ENCODE measurements at places on chromosomes 7 and 10. TPM values are rescaled to one million over a fixed set of nuclear protein-coding genes. Genes with fewer than 3 reads are reported as not detected.

- H3K27ac ChIP-seq, result no peak within 1 kb of the TSS
- H3K4me3 ChIP-seq, result no peak within 1 kb of the TSS
- DNase-seq, result no peak
Measured at GRCh38 chr7:75813781-75814236, at the start of gene CCL24. Gene CCL24 (minus strand): TSS chr7:75813806. CDS start chr7:75813715, 91 bp downstream.

- H3K4me3 ChIP-seq, result no peak overlapping the region
- no peaks in the 10 kb centered on the region for H3K27me3 ChIP-seq
- DNase-seq, result no peak
Measured at GRCh38 chr10:74753442-74754211, 72.8 kb upstream of the KAT6B start.

DNA sequence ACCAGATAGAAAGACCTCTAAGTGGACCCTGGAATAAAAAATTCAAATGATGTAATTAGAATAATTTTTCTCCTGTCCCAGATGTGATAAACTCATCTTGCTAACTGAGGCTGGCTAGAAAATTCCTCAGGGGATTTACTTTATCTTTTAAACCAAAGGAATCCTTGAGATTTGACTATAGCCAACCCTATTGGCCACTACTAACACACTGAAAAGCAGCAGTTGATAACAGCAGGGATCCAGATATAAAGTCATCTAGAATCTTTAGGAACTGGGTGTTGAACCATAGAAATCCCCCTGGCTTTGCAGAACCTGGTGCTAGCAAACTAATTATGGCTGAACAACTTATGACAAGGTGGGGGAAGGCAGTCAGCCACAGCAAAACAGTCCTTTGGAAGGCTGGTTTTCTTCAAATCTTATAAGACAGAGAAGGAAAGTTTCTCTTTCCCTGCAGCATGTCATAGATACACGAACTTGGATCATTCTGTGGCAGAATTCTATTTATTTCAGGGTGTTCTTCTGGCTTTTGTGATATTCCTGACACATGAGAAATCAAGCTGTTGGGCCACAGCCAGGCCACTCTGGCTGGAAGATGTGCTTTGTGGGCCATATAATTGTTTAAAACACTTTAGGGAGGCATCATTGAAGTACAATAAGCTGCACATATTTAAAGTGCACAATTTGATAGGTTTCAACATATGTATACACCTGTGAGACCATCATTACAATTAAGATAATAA is 643.6 kb downstream of the SORCS3 start:
- no peaks in the 10 kb centered on the region for H3K4me1 ChIP-seq
- no peak overlapping the region for H3K27ac ChIP-seq
- H3K4me3 ChIP-seq, result no peak overlapping the region
- no peak for DNase-seq
- H3K27me3 ChIP-seq, result no peaks in the 10 kb centered on the region

GRCh38 chr10:43105956-43106229 is 29.0 kb downstream of the RET start:
- peak overlapping the region; percentile 31 for H3K27ac ChIP-seq
- peaks cover 25% of the 10 kb centered on the region for H3K27me3 ChIP-seq
- H3K36me3 ChIP-seq, result no peaks in the 10 kb centered on the region
- H3K4me3 ChIP-seq, result no peak overlapping the region

- H3K4me1 ChIP-seq, result no peaks in the 10 kb centered on the region
- H3K4me3 ChIP-seq, result no peak overlapping the region
- no peaks in the 10 kb centered on the region for H3K27me3 ChIP-seq
- DNase-seq, result no peak
- no peaks in the 10 kb centered on the region for H3K36me3 ChIP-seq
Measured at GRCh38 chr7:98669329-98670000, 52.4 kb downstream of the NPTX2 start.

DGKI gene
- 2.2 TPM for total RNA-seq

DNA sequence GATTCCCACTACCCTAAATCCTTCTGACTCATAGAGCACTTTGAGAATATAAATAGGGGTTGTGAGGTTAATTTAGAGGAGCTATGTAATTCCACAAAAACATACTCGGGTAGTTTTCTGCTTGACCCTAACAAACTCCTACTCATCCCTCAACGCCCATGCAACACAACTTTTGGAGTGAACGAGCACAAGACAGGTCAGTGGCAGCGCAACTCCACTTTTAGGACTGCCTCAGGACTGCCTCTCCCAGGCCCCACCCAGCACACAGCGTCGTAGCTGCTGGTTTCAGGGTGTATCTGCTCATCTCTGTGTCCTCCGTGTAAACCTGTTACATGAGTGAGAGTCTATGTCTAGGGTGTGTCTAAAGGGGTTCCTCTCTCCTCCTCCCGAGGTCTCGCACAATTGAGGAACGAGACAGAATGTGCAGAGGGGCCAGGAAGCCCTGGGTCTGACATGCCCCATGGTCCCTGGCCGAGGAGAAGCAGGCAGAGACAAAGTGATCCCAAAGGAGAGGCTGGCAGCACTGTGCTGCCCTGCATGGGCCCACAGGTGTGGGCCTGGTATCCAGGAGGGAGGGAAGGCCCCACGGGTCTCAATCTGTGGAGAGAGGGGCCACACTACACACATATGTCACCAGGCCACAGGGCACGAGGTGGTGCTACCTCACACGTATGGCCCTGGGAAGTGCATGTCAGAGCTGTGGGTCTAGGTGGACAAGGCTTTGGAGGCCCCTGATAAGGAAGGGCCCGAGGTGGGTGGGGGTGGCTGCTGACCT is 45.5 kb downstream of the CAMK2B start:
- H3K27me3 ChIP-seq, result no peaks in the 10 kb centered on the region
- H3K4me3 ChIP-seq, result no peak overlapping the region
- DNase-seq, result peak; percentile 38
- H3K4me1 ChIP-seq, result no peaks in the 10 kb centered on the region

- H3K4me1 ChIP-seq, result no peaks in the 10 kb centered on the region
- peaks cover 5% of the 10 kb centered on the region for H3K27me3 ChIP-seq
- DNase-seq, result no peak
- H3K4me3 ChIP-seq, result no peak overlapping the region
Measured at GRCh38 chr7:117237646-117238045, 85.2 kb downstream of the WNT2 start.

STEAP2 gene
- total RNA-seq, result not detected

- no peak for DNase-seq
- H3K27ac ChIP-seq, result no peak overlapping the region
- H3K4me1 ChIP-seq, result no peaks in the 10 kb centered on the region
- H3K4me3 ChIP-seq, result no peak overlapping the region
- no peaks in the 10 kb centered on the region for H3K27me3 ChIP-seq
- H3K36me3 ChIP-seq, result peaks cover 8% of the 10 kb centered on the region
Measured at GRCh38 chr7:33137103-33137502, 7.7 kb downstream of the BBS9 start.

- no peak overlapping the region for H3K27ac ChIP-seq
- H3K27me3 ChIP-seq, result no peaks in the 10 kb centered on the region
- H3K4me3 ChIP-seq, result no peak overlapping the region
- H3K4me1 ChIP-seq, result no peaks in the 10 kb centered on the region
- DNase-seq, result no peak
Measured at GRCh38 chr10:82242778-82243177, 367.8 kb downstream of the NRG3 start.

STOX1 gene
- 0.29 TPM for total RNA-seq

DNA sequence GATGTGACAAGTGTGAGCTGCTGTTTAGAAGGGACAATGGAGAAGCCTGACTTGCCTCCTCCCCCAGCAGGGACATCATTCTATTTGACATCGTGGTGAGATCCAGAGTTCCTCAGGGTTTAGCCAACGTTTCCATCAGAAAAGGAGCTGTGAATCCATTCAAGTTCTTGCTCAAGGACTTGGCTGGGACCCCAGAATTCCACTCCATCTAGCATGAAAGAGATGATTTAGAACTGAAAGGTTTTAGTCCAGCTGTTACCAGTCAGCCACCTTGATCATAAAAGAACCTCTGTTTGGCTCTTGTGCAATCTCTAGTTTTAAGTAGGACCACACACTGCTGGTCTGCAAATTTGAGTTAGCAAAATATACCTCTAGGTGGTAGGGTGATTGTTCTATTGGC is 337.6 kb downstream of the FRMD4A start:
- no peak overlapping the region for H3K4me3 ChIP-seq
- no peaks in the 10 kb centered on the region for H3K36me3 ChIP-seq
- H3K4me1 ChIP-seq, result peaks cover 3% of the 10 kb centered on the region
- no peak overlapping the region for H3K27ac ChIP-seq
- DNase-seq, result no peak

KLF14 gene
- not detected for total RNA-seq

GRCh38 chr7:1523208-1523607 is 7.3 kb upstream of the MAFK start:
- no peak overlapping the region for H3K27ac ChIP-seq
- no peaks in the 10 kb centered on the region for H3K36me3 ChIP-seq
- no peaks in the 10 kb centered on the region for H3K4me1 ChIP-seq
- H3K27me3 ChIP-seq, result peaks cover 13% of the 10 kb centered on the region
- no peak overlapping the region for H3K4me3 ChIP-seq

GRCh38 chr10:42812028-42812427 is 29.4 kb downstream of the BMS1 start:
- H3K4me1 ChIP-seq, result peaks cover 11% of the 10 kb centered on the region
- DNase-seq, result no peak
- H3K27ac ChIP-seq, result no peak overlapping the region
- H3K36me3 ChIP-seq, result peaks cover 76% of the 10 kb centered on the region
- no peaks in the 10 kb centered on the region for H3K27me3 ChIP-seq
- no peak overlapping the region for H3K4me3 ChIP-seq

DNA sequence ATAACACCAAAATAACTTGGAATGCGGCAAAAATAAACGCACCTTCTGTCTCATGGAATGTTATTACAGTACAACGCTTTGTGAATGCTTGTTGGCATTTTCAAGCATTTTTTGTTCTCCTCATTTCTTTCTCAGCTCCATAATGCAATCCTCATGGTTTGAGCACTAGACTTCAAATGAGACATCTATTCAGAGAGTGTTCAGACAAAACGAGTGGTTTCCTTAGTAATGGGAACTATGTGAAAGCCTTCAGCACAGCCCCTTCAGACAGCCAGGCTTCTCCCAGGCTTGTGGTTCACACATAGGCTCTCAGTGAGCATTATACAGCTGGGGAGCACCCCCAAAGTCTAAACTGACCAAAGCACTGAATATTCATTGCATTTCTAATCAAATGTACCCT is 8.6 kb upstream of the LRRN3 start:
- DNase-seq, result no peak
- H3K27me3 ChIP-seq, result no peaks in the 10 kb centered on the region
- H3K27ac ChIP-seq, result peak overlapping the region; percentile 97
- H3K4me1 ChIP-seq, result peaks cover 79% of the 10 kb centered on the region
- peak overlapping the region; percentile 63 for H3K4me3 ChIP-seq

DNA sequence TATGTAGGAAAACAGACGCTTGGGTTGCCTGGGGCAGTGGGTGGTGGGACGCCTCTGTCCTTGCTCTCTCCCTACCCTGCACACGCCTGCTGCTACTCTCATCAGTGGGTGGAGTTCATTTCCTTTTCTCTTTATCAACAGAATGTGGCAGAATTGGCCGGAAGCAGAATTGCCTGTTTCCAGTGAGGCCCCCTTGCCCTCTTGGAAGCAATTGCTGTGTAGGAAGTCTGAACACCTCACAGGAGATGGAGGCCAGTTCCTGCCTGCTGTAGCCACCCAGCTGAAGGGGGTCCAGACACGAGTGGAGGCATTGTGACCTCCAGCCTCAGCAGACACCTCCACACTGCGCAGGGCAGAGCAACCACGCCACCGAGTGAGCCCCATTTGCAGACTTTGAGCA is 331.6 kb upstream of the ZNF32 start:
- peaks cover 6% of the 10 kb centered on the region for H3K4me1 ChIP-seq
- H3K4me3 ChIP-seq, result no peak overlapping the region
- no peaks in the 10 kb centered on the region for H3K27me3 ChIP-seq
- no peak for DNase-seq

PRF1 gene
- 381 TPM for total RNA-seq

GRCh38 chr7:130144312-130145171 is 60.7 kb downstream of the TMEM209 start:
- DNase-seq, result no peak
- H3K4me3 ChIP-seq, result no peak overlapping the region
- no peak overlapping the region for H3K27ac ChIP-seq
- peaks cover 2% of the 10 kb centered on the region for H3K36me3 ChIP-seq

DNA sequence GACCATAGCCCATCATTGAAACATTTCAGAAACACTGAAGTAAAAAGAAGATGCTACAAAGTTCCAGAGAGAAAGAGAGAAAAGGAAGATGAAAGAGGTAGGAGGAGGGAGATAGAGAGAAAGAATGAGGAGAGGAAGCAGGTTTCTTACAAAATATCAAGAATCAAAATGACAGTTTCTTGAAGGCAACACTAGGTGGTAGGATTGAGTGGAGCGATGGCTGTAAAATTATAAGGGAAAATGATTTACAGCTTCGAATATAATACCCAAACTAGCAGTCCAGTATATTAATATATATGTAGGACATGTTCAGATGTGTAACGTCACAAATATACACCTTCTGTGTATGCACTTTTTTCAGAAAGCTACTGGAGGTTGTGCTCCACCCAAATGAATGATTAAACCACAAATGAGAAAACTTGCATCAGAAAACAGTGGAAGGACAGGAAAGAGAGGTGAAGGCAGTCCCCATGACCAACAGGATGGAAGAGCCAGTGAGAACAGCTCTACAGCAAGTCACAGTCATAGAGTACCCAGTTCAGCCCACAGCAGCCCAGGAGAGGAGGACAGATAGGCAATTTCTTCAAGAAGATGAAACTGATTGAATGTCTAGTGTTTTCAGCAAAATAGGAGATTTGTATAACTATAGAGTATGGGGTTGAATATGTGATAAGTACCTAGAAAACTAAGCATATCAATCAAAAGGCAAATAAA is 151.5 kb upstream of the TARP start:
- H3K4me1 ChIP-seq, result peaks cover 29% of the 10 kb centered on the region
- no peaks in the 10 kb centered on the region for H3K27me3 ChIP-seq
- H3K36me3 ChIP-seq, result no peaks in the 10 kb centered on the region
- H3K27ac ChIP-seq, result no peak overlapping the region

NEUROD6 gene
- total RNA-seq, result not detected

GRCh38 chr10:14684354-14684753 is 90.3 kb downstream of the FAM107B start:
- H3K27me3 ChIP-seq, result no peaks in the 10 kb centered on the region
- H3K4me1 ChIP-seq, result peaks cover 19% of the 10 kb centered on the region
- H3K27ac ChIP-seq, result no peak overlapping the region
- no peak overlapping the region for H3K4me3 ChIP-seq
- no peaks in the 10 kb centered on the region for H3K36me3 ChIP-seq

- H3K27me3 ChIP-seq, result peaks cover 16% of the 10 kb centered on the region
- no peaks in the 10 kb centered on the region for H3K36me3 ChIP-seq
- no peak for DNase-seq
- no peaks in the 10 kb centered on the region for H3K4me1 ChIP-seq
- H3K4me3 ChIP-seq, result no peak overlapping the region
Measured at GRCh38 chr10:24568042-24568441, 155.6 kb downstream of the ARHGAP21 start.

- no peaks in the 10 kb centered on the region for H3K27me3 ChIP-seq
- H3K4me1 ChIP-seq, result no peaks in the 10 kb centered on the region
- H3K27ac ChIP-seq, result no peak overlapping the region
- H3K36me3 ChIP-seq, result no peaks in the 10 kb centered on the region
- H3K4me3 ChIP-seq, result no peak overlapping the region
- DNase-seq, result no peak
Measured at GRCh38 chr10:10396601-10397000, 621.1 kb upstream of the CELF2 start.
